Activated naive CD4-positive, alpha-beta T cell treated with anti-CD3 and anti-CD28 coated beads for 36 hours (primary cell): ENCODE measurements at places on chromosomes 3 and 15. TPM values are rescaled to one million over a fixed set of nuclear protein-coding genes. Genes with fewer than 3 reads are reported as not detected.

DNA sequence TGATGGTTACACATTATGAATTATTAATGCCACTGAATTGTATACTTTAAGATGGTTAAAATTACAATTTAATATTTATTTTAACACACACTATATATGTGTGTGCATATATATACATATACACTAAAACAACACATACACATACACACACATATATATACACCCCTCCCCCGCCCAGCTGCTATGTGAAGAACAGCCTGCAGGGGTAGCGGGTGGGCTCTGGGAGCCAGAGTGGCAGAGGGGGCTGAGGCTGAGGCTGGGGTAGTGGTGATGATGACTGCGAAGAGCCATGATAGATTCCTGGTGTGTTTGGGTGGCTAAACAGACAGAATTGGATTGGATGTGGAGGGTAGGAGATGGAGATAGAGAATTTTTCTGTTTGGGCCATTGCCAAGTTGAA lies 39.4 kb upstream of the APEH start:
- no peak for DNase-seq

The PEX5L gene
- total RNA-seq = not detected

The HIGD2B gene
- total RNA-seq = 0.19 TPM

The ARRDC4 gene
- 0.20 TPM for total RNA-seq

- no peak for DNase-seq
Observed at GRCh38 chr3:148528024-148528423, 169.7 kb upstream of the AGTR1 start.

The SLC25A36 gene
- 50.1 TPM for total RNA-seq

DNA sequence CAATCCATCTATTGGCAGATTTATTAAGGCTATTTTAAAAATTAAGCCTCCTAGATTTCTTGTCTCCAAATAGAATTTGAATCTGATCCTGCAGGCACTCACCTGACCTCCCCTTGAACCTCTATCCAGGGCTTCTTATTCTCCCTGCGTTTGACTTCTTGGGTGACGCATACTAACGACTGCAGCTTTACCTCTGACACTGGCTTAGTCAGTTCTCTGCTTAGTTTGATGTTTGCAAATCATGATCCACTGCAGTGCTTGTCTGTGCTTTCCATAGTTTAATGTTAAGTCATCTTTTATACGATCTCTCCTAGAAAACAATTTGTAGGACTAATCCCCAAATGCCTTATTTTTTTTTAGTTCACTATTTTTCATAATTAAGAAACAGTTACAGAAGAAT lies 233.1 kb downstream of the ROBO1 start:
- no peak for DNase-seq

The SERINC4 gene
- 0.14 TPM for total RNA-seq
